ENCODE measurements at places on chromosomes 5 and 9.

- no peak for DNase-seq
Observed at GRCh38 chr5:55037046-55037771, 13.2 kb downstream of the GZMK start.

DNA sequence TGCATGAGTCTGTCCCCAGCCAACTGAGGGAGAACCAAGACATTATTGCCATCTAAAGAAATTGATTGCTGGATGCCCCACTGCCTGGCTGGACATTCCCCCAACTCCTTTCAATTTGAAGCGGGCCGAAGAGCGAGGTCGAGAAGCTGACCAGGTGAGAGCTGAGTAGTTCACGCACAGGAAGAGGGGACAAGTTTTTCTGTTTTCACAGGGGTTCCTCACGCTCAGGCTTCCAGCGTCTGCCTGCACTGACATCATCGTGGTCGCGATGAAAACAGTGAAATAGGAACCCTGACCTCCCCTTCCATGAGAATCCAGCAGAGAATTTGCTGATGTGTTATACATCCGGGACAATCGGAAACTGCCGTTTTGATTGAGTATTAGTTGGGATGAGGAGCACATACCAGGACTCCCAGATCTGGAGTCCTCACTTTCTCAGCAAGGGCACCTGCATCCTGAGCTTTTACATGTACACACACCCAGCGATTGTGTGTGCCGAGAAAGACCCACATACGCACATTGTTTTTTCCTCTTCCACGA, 3.1 kb upstream of the DMRT3 start:
- no peak for DNase-seq

DNA sequence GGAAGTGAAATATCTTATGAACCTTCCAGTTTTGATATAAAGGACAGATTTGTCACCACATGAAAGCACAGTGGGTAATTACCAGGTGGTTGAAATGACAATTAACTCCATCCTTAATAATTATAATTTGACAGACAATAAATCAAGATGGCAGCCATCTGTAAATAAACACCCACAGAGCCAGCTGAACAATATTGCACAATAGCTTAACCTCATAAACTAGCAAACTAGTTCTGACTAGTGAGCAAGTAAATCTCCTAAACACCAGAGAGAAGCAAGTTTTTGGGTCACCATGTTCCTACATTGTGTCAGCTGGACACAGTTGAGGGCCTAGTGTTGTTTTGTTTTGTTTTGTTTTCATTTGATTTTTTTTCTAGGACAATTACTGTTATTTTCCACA, 577.4 kb downstream of the ACTL7B start:
- no peak for DNase-seq

DNA sequence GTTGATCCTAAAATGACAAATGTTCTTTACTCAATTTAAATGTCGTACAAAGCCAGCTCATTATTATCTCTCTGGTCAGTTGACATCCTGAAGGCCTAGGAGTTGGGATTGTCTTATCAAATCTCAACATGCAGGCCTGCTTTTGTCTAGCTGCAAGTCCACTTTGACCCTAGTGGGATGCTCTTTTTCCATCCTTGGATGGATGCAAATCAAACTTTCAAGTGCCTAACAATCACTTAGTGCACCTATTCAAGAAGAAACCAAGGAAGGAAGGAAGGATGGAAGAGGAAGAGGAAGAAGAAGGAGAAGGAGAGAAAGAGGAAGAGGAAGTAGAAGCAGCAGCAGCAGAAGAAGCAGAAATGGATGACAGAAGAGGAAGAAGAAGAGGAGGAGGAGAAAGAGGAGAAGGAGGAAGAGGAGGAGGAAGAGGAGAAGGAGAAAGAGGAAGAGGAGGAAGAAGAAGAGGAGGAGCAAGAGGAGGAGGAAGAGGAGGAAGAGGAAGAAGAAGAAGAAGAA, 109.6 kb downstream of the PIK3R1 start:
- DNase-seq: no peak

- DNase-seq: no peak
Observed at GRCh38 chr5:58787987-58788386, 205.1 kb downstream of the RAB3C start.

GRCh38 chr5:137147346-137147745, 351.8 kb downstream of the SPOCK1 start:
- no peak for DNase-seq

DNA sequence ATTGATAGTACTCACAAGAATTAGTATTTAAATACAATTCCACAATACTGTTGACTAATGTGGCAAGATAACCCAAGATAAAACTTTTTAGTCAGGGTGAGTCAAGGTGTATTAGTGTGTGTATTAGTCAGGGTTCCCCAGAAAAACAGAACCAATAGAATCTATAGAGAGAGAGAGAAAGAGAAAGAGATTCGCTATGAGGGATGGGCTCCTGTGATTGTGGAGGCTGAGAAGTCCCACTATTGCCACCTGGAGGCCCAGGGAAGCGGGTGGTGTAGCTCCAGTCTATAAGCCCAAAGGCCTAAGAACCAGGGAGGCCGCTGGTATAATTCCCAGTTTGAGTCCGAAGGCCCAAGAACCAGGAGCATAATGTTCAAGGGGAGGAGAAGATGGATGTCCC, 10.0 kb upstream of the SHISAL2B start:
- DNase-seq: no peak

DNA sequence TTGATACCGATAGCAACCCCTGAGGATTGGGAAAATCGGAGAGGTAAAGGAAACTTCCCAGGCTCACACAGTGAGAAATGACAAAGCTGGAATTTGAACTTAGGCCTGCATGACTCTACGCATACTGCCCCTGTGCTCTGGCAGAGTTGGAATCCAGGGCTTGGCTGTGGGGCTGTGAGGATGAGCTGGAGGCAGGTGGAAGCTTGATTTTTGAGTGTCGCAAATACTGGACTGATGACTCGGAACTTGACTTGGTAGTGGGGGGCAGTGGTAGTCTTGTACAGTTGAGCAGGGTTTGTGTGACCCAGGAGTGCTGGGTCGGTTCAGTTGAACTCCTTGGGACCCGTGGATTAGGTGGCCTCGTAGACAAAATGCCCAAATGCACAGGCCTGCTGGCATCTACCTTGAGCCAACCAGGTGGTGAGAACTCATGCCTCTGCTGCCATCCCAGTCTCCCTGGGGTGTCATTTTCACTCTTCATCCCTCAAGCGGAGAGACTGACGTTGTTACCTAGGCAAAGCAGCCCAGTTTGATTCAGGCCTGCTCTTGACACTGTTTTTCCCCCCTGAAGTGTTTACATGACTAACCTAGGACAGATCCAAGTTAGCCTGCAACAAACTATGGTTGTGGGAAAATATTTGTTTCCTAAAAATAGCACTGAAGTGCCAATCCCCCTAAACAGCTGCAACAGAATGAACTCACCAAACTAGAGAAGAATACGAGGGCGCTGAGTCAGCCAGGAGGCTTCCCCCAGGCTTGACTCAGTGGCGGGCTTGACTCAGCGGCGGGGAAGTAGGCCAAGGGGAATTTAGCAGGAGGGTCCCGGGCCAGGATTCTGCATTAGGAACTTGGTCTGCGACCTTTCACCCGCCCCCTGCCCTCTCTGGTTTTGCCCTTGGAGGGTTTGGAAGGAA, 45.7 kb upstream of the ORM1 start:
- DNase-seq: no peak

DNA sequence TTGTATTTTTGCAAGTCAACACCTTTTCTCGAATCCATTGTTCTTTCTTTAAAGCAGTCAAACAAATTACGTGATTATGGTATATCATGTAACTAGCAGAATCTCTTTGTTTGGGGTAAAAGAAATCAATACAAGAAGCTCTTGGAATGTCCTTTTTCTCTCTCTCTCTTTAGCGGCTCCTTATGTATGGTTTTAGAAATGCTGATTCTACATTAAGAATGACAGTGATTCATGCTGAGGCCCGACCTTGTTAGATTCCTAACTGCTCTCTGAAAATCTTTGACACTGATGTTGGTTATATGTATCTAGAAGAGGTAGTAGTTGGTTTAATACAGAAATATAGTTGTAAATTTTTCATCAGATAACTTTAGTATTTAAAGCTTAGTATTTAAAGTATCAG, 76.4 kb downstream of the SNX24 start:
- DNase-seq: no peak

GRCh38 chr5:157431544-157432200, 28.3 kb upstream of the NIPAL4 start:
- no peak for DNase-seq

- DNase-seq: no peak
Observed at GRCh38 chr5:93579692-93580062, 1.3 kb downstream of the NR2F1-AS1 start.

DNA sequence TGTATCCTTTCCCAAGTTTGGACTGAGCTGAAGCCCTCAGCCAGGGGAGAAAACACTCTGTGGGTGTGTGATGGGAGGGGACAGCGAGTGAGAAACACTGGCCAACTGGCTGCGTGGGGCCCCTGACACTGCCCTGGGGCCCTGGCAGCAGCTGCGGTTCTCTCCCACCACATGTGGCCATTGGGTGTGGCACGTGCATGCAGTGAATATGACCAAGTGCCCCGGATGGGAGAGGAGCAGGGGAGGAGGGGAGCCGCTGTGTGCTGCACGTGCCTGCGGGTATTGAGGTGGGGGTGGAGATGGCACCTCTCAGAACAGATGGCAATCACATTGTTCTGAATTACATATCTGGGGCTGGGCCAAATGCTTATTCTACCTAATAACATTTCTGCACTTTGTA, 242.4 kb upstream of the PCSK5 start:
- no peak for DNase-seq

DNA sequence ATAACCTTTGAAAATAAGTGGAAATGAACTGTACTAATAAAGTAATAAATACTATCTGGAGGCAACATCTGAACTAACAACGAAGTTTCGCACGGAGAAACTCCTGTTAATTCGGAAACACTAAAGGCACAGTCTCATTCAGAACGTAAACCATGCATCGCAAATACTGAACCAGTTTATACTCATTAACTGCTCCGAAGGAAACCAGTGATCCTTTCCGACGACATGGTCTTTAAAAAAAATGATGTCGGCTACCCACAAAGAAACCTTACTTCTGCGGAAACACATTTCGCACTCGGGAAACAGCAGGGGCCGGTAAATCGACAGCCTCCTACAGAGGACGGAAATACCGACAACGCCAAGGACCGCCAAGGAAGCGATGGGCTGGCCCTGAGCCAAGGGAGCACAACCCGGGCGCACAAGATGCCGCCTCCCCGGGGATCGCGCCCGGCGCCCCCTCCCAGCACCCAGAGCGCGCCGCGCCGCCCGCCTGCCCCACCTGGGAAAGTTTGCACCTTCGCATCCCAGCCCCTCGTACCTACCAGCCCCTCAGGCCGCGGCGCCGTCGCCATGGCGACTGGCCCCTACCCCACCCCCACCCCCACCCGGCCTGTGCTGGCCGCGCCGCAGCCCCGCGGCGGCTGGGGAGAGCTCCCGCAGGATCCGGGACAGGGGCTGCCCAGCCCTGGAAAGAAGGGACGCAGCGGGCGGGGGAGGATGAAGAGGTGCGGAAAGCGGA, 732 bp downstream of the PRKAA1 start:
- peak; percentile 61 for DNase-seq

DNA sequence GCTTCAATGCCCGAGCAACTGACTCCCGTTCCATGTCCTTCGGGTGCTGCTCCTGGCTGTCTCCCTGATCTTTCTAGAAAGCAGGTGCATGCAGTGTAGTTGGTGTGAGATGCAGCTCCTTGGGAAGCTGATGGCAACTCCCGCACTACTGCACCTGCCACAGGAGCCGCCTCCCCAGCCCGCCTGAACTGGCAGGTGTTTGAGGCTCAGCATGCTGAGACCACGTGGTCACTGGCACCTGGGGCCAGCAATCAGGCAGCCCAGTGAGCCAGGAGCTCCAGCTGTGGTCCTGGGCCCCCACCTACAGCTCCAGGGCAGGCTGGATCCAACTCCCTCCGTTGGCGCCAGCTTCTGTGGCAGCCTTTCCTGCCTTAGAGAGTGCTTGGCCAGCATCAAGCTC, 111.5 kb downstream of the ICE1 start:
- no peak for DNase-seq

DNA sequence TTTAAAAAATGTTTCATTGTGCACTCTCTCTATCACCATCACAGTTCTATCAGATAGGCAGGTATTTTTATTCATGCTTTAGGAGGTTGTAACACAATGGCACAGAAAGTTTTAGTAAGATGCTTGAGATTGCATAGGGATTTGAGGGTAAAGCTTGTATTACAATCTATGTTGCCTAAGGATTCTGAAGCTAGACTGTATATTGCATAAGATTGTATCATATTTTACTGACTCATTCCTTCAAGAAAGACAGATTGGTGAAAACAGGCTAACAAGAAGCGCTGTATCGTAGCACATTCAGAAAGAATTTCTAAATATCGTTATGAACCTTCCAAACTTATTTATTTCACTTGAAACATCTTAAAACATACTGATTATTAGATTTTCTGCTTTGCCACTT, 577.7 kb downstream of the EBF1 start:
- DNase-seq: no peak

GRCh38 chr9:21244836-21245235, 5.0 kb upstream of the IFNA14 start:
- no peak for DNase-seq

- DNase-seq: no peak
Observed at GRCh38 chr5:81778642-81779041, 27.7 kb upstream of the SSBP2 start.

DNA sequence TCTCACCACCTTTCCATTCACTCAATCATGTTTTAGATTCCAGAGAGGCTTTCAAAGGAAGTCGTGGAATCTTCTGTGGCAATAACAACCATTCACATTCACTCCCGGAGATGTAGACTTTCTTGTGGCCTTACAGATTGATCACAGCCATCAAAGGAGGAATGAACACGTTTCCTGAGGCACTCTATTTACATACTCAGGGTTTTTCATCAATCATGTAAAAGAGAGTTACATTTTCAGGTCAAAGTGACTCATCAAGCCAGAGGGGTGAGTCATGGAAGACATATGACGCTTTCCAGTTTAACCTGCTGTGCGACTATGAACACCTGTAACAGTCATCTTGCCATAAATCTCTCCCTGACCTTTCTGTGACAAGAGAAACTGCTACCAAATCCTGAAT, 39.3 kb upstream of the RAD23B start:
- peak; percentile 21 for DNase-seq

DNA sequence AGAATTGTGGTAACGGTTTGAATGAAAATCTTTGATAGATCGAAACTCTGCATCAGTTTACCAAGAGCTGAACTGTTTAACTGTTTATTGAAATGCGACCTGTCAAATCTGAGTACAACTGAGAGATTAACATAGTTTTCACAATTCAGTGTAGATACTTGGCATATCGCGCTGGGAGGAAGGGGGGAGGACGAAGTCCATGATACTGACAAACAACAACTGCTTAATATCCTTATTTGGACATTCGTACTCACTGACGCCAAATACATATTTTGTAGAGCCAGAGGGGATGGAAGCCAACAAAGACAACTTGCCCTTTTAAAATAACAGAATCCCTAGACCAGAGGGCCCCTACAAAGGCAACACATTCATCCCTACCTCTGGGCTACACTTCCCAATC, 93.2 kb downstream of the GLIS3 start:
- no peak for DNase-seq

DNA sequence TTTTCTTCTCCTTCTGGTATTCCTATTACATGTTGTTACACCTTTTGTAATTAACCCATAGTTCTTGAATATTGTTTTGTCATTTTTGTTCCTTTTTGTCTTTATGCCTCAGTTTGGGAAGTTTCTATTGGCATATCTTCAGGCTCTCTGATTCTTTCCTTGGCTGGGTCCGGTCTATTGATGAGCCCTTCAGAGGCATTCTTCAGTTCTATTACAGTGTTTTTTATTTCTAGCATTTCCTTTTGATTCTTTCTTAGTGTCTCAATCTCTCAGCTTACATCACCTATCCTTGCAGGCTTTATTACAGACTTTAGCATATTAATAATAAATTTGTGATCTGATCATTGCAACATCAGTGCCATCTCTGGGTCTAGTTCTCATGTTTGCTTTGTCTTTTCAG, 33.8 kb downstream of the PHF2 start:
- DNase-seq: no peak
